Cardiac muscle cell (in vitro differentiated cells and primary cell): ENCODE measurements at places on chromosomes 5 and 9. TPM values are rescaled to one million over a fixed set of nuclear protein-coding genes. Genes with fewer than 3 reads are reported as not detected.
A peak's percentile ranks its signal among the peaks of the same experiment; 100 is the strongest.

GRCh38 chr5:139696894-139697658, 48.9 kb downstream of the CXXC5 start:
- peak overlapping the region; percentile 91 for H3K27ac ChIP-seq
- DNase-seq, result peak; percentile 87
- H3K4me1 ChIP-seq, result peaks cover 43% of the 10 kb centered on the region

- H3K27ac ChIP-seq, result peak overlapping the region; percentile 13
- H3K4me3 ChIP-seq, result no peak overlapping the region
- no peak for DNase-seq
- no peaks in the 10 kb centered on the region for H3K27me3 ChIP-seq
- peaks cover 29% of the 10 kb centered on the region for H3K4me1 ChIP-seq
Observed at GRCh38 chr9:137273611-137274320, 3.8 kb upstream of the TOR4A start.

Gene MARCOL
- not detected in 2 replicates for total RNA-seq

GRCh38 chr5:58156973-58157701, 302.7 kb downstream of the PLK2 start:
- H3K27me3 ChIP-seq, result no peaks in the 10 kb centered on the region
- no peak for DNase-seq
- no peak overlapping the region for H3K27ac ChIP-seq
- H3K4me3 ChIP-seq, result no peak overlapping the region
- no peaks in the 10 kb centered on the region for H3K36me3 ChIP-seq

Gene SPATA31C1
- not detected in 2 replicates for total RNA-seq

Gene PAEP
- total RNA-seq, result not detected in 2 replicates

DNA sequence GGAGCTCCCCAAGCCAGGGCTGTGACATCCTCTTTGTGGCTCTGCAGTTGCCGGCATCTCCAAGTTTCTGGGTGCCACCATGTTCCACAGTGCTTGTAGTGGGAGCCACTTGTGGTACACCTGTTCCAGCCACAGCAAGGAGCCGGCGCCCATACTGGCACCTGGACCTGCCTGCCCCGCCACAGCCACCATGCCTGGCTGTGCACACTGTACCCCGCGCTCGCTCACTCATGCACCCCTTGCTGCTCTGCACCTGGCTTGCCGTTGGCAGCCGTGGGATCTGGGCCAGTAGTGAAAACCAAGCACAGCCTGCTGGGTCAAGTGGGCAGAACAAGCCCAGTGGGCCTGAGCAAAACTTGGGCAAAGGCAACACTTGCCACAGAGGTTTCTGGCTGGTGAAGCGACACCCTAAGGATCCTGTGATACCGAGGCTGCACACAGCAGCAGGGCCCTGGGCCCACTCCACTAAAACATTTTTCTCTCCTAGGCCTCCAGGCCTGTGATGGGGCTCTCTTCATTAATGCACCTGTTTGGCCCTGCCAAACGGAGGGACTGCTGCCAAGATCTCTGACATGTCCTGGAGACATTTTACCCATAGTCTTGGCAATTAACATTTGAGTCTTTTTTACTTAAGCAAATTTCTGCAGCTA, 2.8 kb downstream of the TRIM36 start:
- H3K4me3 ChIP-seq, result no peak overlapping the region
- H3K4me1 ChIP-seq, result no peaks in the 10 kb centered on the region
- H3K36me3 ChIP-seq, result no peaks in the 10 kb centered on the region
- DNase-seq, result no peak
- H3K27ac ChIP-seq, result no peak overlapping the region

- peaks cover 6% of the 10 kb centered on the region for H3K4me1 ChIP-seq
- no peaks in the 10 kb centered on the region for H3K36me3 ChIP-seq
- H3K27me3 ChIP-seq, result no peaks in the 10 kb centered on the region
- peak overlapping the region; percentile 23 for H3K27ac ChIP-seq
Observed at GRCh38 chr9:134369416-134370212, 43.4 kb downstream of the RXRA start.

GRCh38 chr5:133581918-133582317, 30.4 kb downstream of the FSTL4 start:
- no peaks in the 10 kb centered on the region for H3K36me3 ChIP-seq
- DNase-seq, result no peak
- no peak overlapping the region for H3K27ac ChIP-seq
- no peaks in the 10 kb centered on the region for H3K4me1 ChIP-seq

DNA sequence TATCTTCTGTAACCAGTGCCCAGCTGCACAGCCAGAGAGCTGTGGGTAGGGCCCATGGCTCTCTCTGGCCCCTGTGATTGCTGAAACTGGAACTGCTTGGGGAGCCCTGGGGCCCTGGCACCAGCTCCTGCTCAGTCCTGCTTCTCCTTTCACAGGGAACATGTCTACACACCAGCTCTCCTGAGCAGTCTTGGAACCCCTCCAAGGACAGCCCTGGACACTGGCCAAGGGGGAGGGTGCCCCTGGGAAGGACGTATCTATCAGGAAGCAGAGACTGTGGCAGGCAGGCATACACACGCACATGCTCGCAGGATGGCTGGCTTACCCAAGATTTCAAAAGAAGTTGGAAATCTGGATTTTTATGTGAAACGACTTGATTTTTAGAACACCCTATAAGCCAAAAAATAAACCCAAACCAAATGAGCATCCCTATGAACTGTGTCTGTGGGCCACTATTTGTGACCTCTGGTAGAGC, 8.8 kb upstream of the TRAF1 start:
- H3K27me3 ChIP-seq, result no peaks in the 10 kb centered on the region
- peak overlapping the region; percentile 54 for H3K27ac ChIP-seq
- no peak overlapping the region for H3K4me3 ChIP-seq

DNA sequence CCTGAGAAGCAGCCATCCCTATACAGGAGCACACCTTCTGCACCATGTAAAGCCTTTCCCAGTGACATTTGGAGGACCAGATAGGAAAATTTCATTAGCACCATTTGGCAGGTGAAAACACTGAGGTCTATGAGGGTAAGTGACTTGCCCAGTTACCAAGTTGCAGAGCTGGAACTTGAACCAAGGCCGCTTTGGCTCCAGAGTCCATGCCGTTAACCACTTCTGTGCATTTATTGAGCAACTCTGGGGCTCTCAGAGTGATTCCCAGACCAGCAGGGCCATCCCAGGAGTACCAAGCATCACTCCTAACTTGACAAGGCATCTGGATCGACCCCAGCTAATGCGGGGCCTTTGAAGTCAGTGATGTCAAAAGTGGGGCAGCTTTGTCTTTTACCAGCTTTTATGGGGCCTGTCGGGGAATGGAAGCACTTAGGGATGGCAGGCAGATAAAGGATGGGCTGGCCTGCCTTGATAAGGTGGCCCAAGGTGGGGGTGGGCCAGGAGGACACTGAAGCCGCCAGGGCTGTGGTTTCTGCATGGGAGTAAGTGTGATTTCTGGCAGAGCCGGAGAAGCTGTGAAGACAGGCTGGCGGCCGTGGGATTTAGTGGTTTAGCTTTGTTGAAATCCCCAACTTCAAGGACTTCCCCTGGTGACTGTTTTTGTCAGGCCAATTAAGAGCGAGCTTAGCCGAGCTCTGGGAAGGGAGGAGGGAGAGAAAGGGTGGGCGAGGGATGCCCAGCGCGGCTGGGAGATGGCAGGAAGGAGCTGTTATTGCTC, 127.3 kb downstream of the MACROH2A1 start:
- H3K36me3 ChIP-seq, result no peaks in the 10 kb centered on the region
- H3K4me3 ChIP-seq, result no peak overlapping the region
- DNase-seq, result peak; percentile 46
- H3K27ac ChIP-seq, result no peak overlapping the region
- H3K27me3 ChIP-seq, result peaks cover 25% of the 10 kb centered on the region
- H3K4me1 ChIP-seq, result no peaks in the 10 kb centered on the region

DNA sequence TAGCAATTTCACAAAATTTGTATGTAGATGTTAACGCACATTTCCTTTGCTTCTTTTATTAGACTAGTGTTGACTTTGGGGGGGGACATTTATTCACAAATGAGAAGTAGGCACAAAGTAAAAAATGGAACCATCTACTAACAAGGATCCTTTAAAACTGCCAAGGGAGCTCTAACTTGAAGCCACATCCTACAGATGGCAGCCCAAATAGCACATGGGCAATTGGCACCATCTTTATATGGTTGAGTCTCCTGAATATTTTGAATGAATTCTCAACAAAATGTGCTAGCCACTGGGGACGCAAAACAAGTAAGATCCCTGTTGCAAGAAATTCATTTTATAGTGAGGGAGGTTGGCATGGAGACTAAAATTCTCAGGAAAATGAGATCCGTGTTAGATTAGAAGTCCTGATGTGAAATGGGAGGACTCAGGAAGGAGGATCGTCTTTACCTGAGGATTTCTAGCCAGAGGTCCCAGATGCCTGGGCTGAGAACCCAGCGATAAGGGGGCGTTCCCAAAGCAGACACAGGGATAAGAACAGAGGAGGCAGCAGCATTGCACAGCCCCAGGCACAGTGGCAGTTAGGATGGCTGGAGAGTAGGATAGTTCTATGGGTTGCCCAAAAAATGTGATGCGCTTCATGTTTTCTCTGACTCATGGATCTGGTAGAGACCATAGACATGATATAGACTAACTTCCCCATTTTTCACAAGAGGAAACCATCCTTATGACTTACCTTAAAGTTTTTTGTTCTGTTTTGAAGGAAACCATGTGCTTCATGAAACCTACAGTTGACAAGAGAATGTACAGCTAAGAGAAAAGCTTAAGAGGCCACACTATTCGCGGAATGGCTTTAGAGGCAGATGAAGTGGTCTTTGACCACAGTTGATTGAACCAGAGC, 37.4 kb downstream of the C9orf152 start:
- no peaks in the 10 kb centered on the region for H3K27me3 ChIP-seq
- no peak overlapping the region for H3K4me3 ChIP-seq
- peaks cover 23% of the 10 kb centered on the region for H3K4me1 ChIP-seq
- H3K36me3 ChIP-seq, result peaks cover 6% of the 10 kb centered on the region
- H3K27ac ChIP-seq, result no peak overlapping the region

Gene HSPB3
- total RNA-seq, result 45.4 and 79.4 TPM in 2 replicates

- no peak overlapping the region for H3K4me3 ChIP-seq
- H3K36me3 ChIP-seq, result no peaks in the 10 kb centered on the region
- no peak for DNase-seq
- no peaks in the 10 kb centered on the region for H3K27me3 ChIP-seq
- H3K4me1 ChIP-seq, result no peaks in the 10 kb centered on the region
Observed at GRCh38 chr5:170288151-170288550, 9.4 kb downstream of the LCP2 start.

Gene NUTM2F
- total RNA-seq, result 1.7 TPM in 1 of 2 replicates, not detected in the other

Gene SLC25A2
- 0.42 TPM in 1 of 2 replicates, not detected in the other for total RNA-seq

Gene C9
- total RNA-seq, result not detected in 2 replicates

DNA sequence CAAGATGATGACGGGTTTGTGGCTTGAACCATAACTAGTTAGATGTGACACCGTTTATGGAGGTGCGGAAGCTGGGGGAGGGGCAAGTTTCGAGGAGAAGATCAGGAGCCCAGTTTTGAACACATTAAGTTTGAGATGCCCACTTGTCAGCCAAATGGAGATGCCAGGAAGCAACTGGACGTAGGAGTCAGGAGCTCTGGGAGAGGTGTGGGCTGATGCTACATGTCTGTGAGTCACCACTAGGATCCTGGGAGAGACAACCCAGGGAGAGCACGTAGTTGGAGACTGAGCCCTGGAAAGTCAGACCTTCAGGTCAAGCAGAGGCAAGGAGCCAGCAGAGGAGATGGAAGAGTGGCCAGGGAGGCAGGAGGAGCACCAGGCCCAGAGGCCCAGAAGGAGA, 48.8 kb upstream of the SLC25A51 start:
- no peak overlapping the region for H3K27ac ChIP-seq
- no peak for DNase-seq
- no peak overlapping the region for H3K4me3 ChIP-seq
- H3K27me3 ChIP-seq, result no peaks in the 10 kb centered on the region
- peaks cover 9% of the 10 kb centered on the region for H3K36me3 ChIP-seq
- no peaks in the 10 kb centered on the region for H3K4me1 ChIP-seq

GRCh38 chr5:37436146-37436934, 57.2 kb downstream of the WDR70 start:
- DNase-seq, result no peak
- no peak overlapping the region for H3K27ac ChIP-seq
- peaks cover 9% of the 10 kb centered on the region for H3K36me3 ChIP-seq
- no peaks in the 10 kb centered on the region for H3K4me1 ChIP-seq
- H3K27me3 ChIP-seq, result no peaks in the 10 kb centered on the region
- no peak overlapping the region for H3K4me3 ChIP-seq

Gene FOXD4L5
- 0.27 TPM in 1 of 2 replicates, not detected in the other for total RNA-seq

Gene PCDH1
- total RNA-seq, result 0.46 and 0.63 TPM in 2 replicates

DNA sequence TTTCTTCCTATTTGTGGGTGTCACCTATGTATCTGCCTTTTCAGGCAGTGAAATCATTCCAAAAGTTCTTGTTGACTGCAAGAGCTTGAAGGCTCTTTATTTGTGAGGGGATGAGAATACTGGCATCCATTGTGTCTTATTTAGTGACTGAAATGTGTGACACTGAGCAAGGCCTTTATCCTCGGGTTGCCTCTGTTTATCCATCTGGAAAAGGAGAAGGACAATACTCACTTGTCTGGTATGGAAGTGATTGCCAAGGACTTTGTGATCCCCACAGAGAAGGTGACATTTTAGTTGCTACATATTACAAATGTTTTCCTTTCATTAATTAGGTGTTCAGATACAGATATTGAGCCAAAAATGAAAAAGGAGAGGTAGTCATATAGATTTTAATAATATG, 80.2 kb downstream of the ARRDC3 start:
- no peak overlapping the region for H3K4me3 ChIP-seq
- no peaks in the 10 kb centered on the region for H3K4me1 ChIP-seq
- H3K27me3 ChIP-seq, result no peaks in the 10 kb centered on the region
- DNase-seq, result no peak

Gene LCN10
- 0.63 TPM in 1 of 2 replicates, not detected in the other for total RNA-seq

GRCh38 chr5:138495351-138495750, 30.1 kb downstream of the EGR1 start:
- H3K27me3 ChIP-seq, result no peaks in the 10 kb centered on the region
- no peak overlapping the region for H3K27ac ChIP-seq
- H3K4me3 ChIP-seq, result no peak overlapping the region
- peaks cover 17% of the 10 kb centered on the region for H3K4me1 ChIP-seq

GRCh38 chr5:26700759-26701384, 337.5 kb downstream of the CDH9 start:
- DNase-seq, result peak; percentile 52
- H3K27me3 ChIP-seq, result no peaks in the 10 kb centered on the region
- no peaks in the 10 kb centered on the region for H3K36me3 ChIP-seq
- no peak overlapping the region for H3K4me3 ChIP-seq
- no peaks in the 10 kb centered on the region for H3K4me1 ChIP-seq

Gene LCN2
- total RNA-seq, result not detected in 2 replicates

GRCh38 chr9:5493679-5494511, 16.4 kb upstream of the PDCD1LG2 start:
- H3K36me3 ChIP-seq, result no peaks in the 10 kb centered on the region
- no peak overlapping the region for H3K27ac ChIP-seq
- no peaks in the 10 kb centered on the region for H3K4me1 ChIP-seq
- no peaks in the 10 kb centered on the region for H3K27me3 ChIP-seq

Gene SEC24A
- 9.3 and 9.9 TPM in 2 replicates for total RNA-seq

- H3K4me1 ChIP-seq, result no peaks in the 10 kb centered on the region
- peaks cover 27% of the 10 kb centered on the region for H3K27me3 ChIP-seq
- peak; percentile 14 for DNase-seq
- no peaks in the 10 kb centered on the region for H3K36me3 ChIP-seq
- no peak overlapping the region for H3K27ac ChIP-seq
- H3K4me3 ChIP-seq, result no peak overlapping the region
Observed at GRCh38 chr5:141762790-141763368, 80.8 kb upstream of the ARAP3 start.
